ENCODE measurements at places on chromosomes 11 and 22.
A peak's percentile ranks its signal among the peaks of the same experiment; 100 is the strongest.

GRCh38 chr11:122342089-122342744, 226.2 kb upstream of the BLID start:
- no peak for DNase-seq

- DNase-seq, result peak; percentile 62
Measured at GRCh38 chr11:5507177-5507932, 2.4 kb downstream of the UBQLN3 start.

- no peak for DNase-seq
Measured at GRCh38 chr11:6622261-6623171, 3.3 kb upstream of the TPP1 start.

- DNase-seq, result no peak
Measured at GRCh38 chr11:3675971-3676370, 4.8 kb upstream of the CHRNA10 start.

- DNase-seq, result no peak
Measured at GRCh38 chr22:50530877-50531545, 1.2 kb upstream of the TYMP start.

- no peak for DNase-seq
Measured at GRCh38 chr22:38835888-38836301, 7.9 kb downstream of the NPTXR start.

- peak; percentile 70 for DNase-seq
Measured at GRCh38 chr11:94623120-94623735, 56.1 kb downstream of the PIWIL4 start.

DNA sequence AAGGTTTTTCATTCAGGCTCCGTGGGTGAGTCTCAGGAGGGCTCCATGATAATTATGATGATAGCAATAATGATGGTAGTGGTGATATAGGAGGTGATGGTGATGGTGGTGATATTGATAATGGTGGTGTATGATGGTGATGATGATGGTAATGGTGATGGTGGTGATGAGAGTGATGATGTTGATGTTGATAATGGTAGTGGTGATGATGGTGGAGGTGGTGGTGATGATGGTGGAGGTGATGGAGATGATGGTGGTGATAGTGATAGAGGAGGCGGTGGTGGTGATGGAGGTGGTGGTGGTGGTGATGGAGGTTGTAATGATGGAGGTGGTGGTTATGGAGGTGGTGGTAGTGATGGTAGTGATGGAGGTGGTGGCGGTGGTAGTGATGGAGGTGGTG, 79.4 kb downstream of the MPPED1 start:
- no peak for DNase-seq

DNA sequence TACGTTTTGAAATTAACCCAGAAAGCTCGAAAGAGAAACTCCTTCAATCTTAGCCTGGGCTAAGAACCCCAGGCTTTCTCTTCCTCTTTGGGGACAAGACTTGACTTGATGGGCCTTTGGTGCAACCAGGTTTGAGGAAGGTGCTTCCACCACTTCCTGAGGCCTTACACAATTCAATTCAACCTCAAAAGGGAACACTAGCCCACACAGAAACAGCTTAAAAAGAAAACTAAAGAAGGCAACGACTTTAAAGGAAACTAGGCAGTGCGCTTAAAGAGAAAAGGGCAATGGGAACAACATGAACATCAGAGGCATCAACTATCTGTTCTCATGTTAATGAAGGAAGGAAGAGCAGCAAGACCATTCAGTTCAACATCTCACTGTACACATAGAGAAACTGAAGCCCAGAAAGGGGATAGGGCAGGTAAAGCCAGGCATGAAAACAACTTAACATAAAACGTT, 24.8 kb downstream of the PAK1 start:
- DNase-seq, result no peak

DNA sequence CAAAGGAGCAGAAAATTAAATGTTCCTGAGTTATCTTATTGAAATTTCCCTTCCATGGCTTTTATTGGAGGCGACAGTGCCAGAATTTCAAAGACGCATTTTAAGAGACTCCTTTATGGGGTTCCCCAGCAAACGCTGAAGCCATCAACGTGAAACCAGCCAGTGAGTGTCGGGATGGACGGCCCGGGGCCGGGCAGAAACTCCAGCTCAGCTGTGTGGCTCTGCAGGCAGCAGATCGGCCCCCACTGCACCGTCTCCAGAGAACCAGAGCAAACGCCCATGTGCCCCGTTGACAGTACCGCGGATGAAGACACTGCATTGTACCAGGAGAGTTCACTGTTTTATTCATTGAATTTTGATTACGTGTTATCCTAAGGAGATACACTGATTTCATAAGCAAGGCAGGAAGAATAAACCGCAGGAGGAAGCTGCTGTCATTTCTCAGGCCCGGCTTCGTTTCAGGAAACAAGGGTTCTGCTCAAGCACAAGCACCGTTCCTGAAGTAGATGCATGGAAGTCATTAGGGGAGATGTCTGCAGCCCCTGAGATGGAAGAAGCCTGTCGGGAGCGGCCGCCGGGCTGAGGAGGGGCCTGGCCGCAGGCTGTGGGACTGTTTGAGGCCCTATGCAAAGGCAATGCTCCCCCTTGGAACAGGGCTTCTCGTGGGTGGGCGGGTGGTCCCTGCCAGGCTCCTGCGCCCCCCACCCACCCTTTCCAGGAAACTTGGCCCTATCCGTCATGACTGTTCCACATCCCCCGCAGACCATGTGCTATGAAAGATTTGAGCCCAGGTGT, 639.7 kb downstream of the TBC1D22A start:
- no peak for DNase-seq

DNA sequence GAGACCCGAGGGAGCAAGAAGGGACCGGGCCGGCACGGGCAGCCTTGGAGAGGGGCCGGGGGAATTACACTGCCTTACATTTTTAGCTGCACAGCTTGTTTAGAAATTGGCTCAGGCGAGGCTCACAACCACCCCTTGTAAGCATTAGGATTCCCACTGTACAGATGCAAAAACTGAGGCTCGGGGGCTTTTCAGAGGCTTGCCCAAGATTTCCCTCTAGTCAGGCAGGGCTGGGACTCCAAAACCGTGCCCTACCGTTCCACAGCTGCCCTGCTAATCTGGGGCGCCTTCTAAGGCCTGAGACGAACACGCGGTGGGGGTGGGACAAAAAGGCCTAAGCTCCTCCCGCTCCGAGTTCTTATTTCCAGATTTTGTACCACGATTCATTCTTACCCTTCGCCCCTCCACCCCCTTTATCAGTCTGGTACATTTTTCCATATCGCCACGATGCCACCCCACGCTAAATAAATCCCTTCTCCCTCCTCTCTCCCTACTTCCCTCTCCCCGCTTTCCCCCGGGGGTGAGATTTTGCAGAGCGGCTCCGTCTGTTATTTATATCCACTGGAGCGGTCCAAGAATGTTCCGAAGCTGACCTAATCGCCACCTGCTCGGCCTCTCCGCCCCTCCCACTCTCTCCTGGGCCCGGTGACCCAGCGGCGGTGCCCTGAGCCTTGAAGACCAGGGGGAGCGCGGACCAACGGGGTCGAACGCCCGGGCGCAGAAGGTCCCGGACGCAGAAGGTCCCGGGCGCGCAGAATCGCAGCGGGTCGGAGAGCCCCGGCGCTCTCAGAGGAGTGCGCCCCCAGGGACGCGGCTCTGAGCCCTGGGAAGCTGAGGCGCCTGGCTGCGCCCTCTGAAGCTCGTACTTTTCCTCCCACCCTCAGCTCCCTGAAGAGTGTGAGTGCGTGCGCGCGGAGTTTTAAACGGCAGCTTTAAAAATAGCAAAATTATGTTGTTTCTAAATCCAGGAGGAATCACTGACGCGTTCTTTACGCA, 764 bp upstream of the PACSIN3 start:
- DNase-seq, result peak; percentile 41

GRCh38 chr11:40161854-40162410, 1297.5 kb downstream of the LRRC4C start:
- no peak for DNase-seq

GRCh38 chr11:32325187-32325586, 110.2 kb downstream of the WT1 start:
- no peak for DNase-seq

GRCh38 chr11:10653946-10654810, 39.4 kb downstream of the IRAG1 start:
- DNase-seq, result peak; percentile 72

DNA sequence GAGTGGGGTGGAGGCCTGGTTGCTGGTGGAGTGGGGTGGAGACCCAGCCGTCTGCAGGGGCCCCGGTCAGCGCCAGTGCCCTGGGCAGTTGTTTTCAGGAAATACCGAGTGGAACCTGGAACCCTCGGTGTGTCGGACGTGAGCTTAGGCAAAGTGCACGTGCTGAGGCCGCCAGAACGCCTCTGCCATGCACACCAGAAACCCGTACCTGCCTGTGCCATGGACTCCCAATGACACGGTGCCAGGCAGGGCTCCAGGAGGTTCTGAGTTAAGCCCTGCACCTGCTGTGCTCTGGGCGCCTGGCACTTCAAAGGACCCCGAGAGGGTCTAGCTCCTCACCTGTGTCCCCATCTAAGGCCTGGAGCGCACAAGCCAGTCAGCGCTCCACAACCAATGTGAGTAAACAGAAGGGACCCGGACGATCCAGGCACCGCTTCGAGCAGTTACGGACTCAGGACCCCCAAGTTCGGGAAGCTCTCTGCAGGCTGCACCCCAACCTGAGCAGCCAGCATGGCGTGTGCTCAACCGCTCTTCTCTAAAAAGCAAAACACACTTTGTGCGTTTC, 12.3 kb downstream of the TOLLIP start:
- no peak for DNase-seq

DNA sequence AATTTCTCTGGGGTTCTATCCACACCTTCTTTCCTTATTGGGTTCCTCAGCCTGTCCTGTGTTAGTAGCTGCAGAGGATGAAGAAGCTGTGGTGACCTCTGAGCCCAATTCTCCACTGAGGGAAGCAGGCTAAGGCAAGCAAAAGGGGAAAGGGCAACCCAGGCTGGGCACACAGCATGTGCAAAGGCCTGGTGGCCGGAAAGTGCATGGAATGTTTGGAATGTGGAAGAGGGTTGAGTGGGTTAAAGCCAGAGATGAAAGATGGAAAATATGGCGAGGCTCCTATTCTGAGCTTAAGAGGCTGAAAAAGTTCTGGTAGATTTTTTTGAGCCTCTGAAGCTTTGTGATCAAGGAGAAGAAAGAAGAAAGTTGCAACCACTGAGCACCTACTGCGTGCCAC, 247.1 kb downstream of the MIAT start:
- no peak for DNase-seq

DNA sequence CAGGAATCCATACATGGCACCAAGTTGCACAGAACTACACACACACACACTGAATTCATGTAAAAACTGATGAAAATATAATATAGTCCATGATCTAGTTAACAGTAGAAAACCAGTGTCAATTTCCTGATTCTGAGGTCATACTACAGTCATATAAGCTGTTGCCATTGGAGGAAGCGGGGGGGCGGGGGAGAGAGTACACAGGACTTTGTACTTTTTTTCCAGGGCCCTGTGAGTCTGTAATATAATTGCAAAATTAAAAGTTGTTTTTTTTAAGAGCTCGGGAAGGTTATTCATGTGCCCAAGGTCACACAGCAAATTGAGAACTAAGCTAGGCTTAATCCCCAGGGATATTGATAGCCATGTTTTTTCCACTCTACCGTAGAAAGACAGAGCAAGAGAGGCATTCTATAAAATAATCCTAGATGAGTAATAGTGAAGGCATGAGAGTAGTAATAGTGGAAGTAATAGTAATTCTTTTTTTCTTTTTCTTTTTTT, 312.3 kb downstream of the MN1 start:
- no peak for DNase-seq

- no peak for DNase-seq
Measured at GRCh38 chr11:76087749-76088148, 118.6 kb downstream of the WNT11 start.

GRCh38 chr22:37148031-37148651, 1.6 kb downstream of the IL2RB start:
- no peak for DNase-seq

GRCh38 chr11:28488336-28488735, 380.1 kb downstream of the METTL15 start:
- no peak for DNase-seq

- peak; percentile 94 for DNase-seq
Measured at GRCh38 chr22:17920145-17920605, 104.2 kb downstream of the MICAL3 start.

DNA sequence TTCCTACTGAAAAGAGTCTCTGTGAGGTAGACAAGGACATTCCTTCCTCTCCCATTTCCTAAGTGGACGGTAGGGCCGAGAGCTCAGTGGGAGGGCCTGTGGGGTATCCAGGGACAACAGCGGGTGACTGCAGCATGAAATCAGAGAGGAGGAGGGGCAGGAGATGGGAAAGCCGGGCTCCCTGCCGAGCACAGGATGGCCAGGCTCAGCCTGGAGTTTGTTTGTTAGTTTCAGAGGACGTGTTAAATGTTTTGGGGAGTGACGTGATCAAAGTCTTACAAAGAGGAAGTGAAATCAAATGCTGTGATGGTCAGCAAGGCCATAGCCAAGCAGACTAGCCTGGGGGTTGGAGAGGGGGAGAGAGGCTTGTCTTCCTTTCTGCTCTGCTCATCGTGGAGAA, 152.7 kb downstream of the ADAMTS15 start:
- DNase-seq, result no peak

DNA sequence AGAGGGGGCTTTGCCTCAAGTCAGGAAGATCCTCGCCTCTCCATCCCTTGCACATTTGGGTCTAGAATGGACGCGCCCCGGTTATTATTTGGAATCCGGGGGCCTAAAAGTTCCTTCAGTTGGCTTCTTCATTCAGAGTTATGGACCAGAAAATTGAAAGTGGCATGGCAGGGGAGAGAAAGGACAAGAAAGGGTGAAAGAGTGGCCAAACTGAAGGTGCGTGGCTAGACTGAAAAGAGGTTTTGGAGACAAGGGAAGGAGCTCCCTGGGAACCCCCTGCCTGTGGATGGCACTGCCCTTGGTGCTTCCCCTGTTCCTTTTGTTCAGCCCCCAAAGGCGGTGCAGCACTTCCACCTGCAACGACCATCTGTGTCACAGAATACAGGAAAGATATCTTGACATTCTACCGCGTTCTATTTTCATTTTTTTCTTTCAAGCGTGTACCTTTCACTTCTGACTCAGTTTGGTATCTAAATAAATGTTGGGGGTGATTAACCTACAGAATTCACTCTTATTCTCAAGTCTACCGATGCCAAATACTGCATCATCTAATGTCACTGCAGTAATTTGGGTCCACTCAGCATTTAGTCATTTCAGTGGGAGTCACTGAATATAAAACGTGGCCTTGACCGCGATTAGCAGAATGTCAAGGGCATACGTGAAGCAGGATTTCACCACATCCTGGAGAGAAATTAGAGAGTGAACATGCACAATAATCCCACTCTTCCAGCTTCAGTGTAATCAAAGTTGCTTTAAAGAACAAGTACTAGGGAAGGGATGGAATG, 88.1 kb upstream of the ARHGAP32 start:
- no peak for DNase-seq
